ENCODE measurements at places on chromosomes 13 and 19. TPM values are rescaled to one million over a fixed set of nuclear protein-coding genes. Genes with fewer than 3 reads are reported as not detected.

FXYD3 gene
- not detected for polyA plus RNA-seq

ZNF83 gene
- polyA plus RNA-seq = 37.7 TPM

KLK14 gene
- polyA plus RNA-seq = not detected

PSG11 gene
- polyA plus RNA-seq = 1.9 TPM

SCN1B gene
- 4.7 TPM for polyA plus RNA-seq

RXFP2 gene
- polyA plus RNA-seq = not detected

SEMA6B gene
- 35.5 TPM for polyA plus RNA-seq

ZNF221 gene
- 3.1 TPM for polyA plus RNA-seq

DMWD gene
- polyA plus RNA-seq = 47.7 TPM

Data from muscle of back (tissue), 13 donors.